ENCODE measurements at places on chromosomes 11 and 22.

DNA sequence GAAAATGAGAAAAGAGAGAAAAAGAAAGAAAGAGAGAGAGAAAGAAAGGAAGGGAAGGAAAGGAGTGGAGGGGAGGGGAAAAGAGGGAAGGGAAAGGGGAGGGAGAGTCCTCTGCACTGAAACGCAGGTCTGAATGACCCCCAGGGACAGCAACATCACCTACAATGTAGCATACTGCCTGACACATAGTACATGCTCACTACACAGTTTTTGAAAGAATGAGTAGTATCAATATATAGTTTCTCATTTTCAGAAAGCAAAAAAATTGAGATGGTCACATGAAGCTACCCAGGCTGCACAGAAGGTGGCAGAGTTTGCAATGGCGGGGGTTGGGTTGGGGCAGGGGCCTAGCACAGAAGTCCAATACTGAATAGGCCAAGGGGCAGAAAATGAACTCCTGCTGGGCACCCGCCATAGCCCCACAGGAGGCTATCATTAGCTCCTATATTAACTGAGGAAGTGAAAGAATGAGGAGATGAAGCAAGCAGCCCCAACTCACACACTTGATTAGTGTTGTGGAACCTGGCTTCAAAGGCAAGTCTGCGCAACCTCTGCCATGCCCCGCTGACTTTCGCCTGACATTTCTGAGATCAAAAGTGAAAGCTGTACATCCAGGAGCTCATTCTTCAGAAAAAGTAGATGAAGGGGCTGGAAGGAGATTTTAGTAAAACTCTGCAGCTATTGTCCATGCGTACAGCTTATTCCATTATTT is 241.2 kb upstream of the SYN3 start:
- peak; percentile 47 for DNase-seq

DNA sequence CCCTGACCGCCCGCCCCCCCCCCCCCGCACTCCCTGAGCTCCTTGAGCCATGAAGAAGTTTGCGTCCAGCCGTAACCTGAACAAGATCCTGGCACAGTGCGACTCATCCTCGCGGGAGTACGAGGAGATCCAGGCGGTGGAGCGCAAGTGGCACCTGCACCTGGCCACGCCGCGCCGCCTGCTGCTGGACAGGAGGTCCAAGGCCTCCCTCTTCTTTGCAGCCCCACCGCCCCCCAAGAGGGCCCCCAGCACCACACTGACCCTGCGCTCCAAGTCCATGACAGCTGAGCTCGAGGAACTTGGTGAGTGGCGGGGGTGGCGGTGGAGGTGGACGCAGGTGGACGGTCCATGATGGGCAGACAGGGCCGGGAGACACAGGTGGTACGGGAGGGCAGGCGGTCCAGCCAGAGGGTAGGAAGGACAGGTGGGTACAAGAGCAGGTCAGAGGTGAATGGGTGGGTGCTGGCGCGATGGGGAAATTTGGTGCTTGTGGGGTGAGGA is 32.1 kb upstream of the ACR start:
- DNase-seq: no peak

DNA sequence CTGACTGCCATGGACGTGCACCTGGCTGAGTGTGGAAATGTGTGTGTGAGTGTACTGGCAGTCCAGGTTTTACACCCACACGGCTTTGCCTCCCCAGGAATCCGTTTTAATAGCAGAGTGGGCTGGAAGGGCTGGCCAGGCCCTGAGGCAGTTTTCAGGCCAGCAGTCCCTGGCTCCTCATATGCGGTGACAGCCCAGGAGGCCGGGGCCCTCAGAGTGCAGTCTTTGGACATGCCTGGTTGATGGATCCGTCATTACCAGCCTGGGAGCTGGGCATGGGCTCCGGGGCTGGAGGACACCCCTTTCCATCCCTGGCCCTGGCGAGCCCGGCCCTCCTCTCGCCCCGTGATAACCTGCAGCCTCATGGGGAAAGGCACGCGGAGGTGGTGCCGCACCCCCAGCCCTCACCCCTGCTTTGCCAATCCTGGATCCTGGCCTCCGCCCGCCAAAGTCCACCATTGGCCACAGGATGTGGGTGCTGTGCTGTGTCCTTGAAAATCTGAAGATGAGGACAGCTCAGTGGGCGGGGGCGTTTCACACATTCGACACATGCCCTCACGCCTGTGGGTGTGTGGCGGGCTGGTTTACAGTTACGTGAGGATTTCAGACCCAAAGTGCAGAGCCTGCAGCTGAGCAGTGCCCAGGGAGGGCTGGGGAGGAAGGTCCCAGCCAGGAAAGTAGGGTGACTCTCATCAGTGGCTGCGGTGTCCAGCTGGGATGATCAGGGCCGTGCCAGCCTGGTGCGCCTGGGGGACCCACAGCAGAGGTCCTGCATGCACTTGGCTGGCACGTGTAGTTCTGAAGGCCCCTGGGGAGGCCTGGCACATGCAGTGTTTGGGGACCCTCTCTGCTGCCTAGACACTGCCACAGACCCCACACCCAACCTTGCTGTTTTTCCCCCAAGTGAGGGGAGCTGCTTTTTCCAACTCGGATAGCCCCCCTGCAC is 55.1 kb downstream of the RTN4R start:
- no peak for DNase-seq

GRCh38 chr11:27349919-27350318 is 13.1 kb downstream of the CCDC34 start:
- no peak for DNase-seq

DNA sequence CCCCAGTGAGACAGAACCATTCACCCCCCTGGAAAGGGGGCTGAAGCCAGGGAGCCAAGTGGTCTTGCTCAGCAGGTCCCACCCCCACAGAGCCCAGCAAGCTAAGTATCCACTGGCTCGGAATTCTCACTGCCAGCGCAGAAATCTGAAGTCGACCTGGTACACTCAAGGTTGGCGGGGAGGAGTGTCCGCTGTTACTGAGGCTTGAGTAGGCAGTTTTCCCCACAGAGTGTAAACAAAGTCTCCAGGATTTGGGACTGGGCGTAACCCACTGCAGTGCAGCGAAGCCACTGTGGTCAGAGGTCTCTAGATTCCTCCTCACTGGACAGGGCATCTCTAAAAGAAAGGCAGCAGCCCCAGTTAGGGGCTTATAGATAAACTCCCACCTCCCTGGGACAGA is 10.0 kb downstream of the PATE1 start:
- no peak for DNase-seq

DNA sequence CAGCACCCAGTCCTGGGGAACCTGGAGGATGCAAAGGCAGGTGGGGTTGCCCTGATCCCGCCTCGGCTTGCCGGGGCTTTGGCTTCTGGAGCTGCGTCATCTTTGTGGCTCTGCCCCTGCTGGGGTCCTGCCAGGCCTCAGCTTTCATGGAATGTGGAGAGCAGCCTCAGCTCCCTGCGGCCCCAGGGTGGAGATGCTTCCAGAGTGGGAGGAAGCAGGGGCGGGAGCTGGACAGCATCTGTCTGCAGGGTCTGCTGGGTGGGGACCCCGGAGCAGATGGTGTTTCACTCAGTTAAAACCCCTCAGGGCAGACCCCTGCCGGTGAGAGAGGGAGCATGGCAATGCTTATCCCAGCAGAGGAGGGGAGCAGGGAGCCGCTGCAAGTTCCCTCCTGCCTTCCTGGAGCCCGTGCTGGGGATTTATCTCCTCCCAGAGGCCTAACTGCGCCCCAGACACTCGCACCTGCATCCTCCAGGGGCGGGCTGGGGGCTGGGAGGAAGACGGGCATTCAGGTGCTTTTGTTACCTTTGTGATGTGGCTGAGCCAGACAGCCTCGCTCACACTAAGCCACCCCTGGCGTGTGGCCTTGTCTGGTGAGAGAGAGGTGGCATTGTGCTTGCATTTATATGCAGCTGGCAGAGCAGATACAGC is 15.7 kb downstream of the GRIK4 start:
- DNase-seq: no peak

DNA sequence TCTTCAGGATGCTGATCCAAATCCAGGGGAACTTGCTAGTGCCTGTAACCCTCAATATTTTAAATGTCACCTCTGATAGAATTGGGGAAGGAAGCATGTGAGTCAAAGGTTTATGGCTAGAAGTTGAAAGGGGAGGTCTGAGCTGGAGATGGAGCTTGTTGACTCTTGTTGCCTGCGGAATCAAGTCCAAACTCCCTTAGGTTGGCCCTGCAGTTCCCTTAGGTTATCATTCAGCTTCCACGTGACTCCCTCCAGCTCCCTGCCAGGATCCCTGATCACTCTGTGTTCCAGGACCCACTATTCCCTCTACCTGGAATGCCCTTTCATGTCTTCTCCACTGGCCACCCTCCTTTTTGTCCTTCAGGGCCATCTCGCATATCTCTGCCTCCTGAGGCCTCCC is 26.2 kb upstream of the LIPT2 start:
- DNase-seq: no peak

DNA sequence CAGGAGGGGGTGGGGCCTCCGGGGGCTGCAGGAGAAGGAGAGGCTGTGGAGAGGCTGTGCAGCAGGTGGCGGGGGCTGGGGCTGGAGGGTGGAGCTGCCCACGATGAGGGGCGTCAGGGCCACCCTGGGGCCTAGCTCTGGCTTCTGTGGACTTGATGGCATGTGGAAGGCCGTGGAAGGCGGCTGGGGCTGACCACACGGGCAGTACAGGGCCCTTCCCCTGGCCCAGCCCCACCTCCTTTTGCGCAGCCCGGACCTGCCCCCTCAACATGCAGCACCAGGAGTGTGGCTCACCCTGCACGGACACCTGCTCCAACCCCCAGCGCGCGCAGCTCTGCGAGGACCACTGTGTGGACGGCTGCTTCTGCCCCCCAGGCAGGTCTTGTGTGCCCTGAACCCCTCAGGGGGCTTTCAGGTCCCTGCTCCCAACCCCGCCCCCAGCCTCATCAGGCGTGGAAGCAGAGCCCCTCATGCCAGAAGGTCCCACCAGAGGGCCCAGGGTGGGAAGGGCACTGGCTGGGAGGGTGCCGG is 6.1 kb downstream of the MUC5B start:
- DNase-seq: no peak

DNA sequence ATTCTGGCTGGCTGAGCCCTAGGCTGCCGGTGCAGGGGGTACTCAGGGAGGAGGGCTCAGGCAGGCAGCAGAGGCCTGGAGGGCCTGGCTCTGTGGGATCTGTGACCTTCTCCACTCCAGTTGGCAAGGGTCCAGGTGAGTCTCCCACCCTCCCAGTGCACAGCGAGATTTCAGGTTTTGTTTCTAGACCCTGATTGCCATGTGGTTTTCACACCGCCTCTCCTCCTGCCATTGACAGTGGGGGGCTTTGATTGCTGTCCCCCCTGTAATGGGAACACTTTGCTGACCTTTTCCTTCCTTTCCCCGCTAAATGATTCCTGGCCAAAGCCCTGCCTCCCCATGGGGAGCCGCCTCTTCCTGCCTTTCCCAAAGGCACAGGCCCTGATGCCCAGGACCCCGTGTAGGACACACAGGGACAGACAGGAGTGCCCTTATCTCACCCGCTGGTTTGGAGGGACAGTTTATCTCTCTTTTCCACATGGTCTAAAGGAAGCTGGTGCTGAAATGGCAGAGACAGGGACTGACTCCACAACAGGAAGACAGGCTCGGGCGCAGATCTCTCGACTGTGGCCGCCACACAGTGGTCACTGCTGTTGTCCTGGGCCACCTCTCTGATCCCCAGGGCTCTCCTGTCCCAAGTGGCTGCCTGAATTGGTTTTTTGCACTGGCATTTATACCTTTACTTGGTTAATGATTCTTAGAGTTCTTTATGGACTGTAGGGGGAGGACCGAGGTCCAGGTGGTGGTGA is 43.4 kb downstream of the BCR start:
- no peak for DNase-seq

- DNase-seq: peak; percentile 71
Measured at GRCh38 chr11:72069200-72069599, 11.1 kb downstream of the NUMA1 start.

GRCh38 chr22:38754751-38755154 is 1.0 kb downstream of the SUN2 start:
- DNase-seq: peak; percentile 89

DNA sequence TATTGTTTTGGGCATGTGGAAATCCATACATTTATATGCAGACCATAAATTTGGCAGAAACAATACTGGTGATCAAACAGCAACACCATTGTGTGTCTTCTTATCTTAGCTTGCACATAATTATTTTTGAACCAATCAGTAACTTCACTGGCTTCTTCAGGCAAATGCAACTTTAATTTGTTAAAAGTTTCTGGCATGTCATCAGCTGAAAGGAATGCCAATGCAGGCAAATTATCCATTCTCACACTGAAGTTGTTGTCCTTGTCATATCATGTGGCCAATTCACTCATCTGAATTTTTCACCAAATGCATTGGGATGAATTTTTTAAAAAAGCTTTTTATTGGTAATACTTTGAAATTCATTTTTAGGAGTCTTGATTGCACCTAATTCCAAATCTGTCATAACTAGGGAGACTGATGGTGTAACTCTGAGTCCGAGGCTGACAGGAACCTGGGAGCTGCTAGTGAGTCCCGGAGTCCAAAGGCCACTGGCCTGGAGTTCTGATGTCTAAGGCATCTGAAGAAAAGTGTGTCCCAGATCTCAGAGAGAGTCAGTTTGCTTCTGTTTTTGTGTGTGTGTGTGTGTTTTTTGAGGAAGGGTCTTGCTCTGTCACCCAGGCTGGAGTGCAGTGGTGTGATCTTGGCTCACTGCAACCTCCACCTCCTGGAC is 17.4 kb upstream of the OR10V1 start:
- DNase-seq: no peak

DNA sequence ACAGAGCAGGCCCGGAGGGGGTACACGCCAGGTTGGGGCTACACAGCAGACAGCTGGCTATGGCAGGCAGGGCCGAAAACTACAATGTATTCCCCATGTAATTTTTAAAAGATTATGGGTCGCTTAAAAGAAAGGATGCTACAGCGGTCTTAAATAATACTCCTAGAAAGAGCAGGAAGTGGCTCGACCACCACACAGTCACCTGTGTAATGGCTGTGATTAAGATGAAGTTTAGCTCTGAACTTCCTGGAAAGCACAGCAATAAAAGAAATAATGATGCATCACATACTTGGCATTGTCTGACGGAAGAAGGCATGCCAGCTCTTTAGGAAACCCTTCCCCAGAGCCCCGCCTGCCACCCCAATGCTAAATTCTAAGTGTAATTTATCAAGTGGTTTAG is 32.6 kb downstream of the WNT11 start:
- DNase-seq: no peak

DNA sequence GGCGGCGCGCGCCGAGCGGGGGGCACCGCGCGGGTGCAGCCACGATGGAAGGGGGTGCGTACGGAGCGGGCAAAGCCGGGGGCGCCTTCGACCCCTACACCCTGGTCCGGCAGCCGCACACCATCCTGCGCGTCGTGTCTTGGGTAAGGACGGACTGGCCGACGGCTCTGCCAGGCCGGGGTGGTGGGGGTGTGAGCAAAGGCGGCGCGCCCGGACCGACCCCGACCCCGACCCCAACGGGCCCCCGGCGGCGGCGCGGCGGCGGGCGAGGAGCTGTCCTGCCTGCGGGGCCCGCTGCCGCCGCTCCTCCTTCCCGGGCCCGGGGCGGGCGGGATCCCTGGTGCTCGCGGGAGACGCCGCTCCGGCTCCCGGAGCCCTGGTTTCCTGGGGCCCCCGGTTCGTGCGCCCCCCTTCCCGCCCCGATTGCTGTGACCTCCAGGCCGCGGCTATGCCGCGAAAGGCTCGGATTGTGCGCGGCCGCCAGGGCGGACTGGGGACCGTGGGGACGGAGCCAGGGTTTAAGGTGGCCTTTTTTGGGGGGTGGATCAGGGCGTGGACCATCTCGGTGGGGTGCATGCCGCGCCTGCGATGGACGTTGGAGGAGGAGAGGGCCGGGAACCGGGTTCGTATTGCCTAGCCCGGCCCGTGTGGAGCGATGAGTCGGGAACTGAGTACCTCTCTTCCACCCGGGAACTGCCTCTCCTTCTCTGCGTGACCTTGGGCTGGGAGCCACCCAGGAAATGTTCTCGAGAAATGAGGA is at the start of gene SYNGR1:
Gene SYNGR1, plus strand, starts transcription at position 25 of the 760 bp plus-strand sequence. Its CDS starts 20 bp downstream, at position 45.
- no peak for DNase-seq

GRCh38 chr11:28730336-28730735 is 622.1 kb downstream of the METTL15 start:
- DNase-seq: no peak
